ENCODE measurements at places on chromosomes 5 and 9. TPM values are rescaled to one million over a fixed set of nuclear protein-coding genes. Genes with fewer than 3 reads are reported as not detected.

DNA sequence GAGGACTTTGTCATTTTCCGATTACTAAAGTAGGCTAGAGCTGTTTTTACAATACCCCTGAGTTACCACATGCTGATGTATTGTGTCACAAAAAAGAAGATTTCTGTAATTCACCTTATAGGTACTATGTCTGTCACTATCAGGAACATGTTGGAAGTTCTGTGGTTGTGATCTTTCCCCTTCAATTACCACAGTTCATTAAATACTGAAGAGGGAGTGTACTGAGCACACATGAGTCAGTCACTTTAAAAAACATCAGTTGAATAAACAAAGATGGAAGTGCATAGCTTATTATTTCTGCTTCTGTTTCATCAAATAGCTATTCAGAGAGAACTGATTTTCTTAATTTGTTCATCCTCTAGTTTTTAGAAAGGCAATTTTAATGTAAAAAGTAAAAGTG is 31.7 kb downstream of the AP3S1 start:
- peak; percentile 76 for DNase-seq

DNA sequence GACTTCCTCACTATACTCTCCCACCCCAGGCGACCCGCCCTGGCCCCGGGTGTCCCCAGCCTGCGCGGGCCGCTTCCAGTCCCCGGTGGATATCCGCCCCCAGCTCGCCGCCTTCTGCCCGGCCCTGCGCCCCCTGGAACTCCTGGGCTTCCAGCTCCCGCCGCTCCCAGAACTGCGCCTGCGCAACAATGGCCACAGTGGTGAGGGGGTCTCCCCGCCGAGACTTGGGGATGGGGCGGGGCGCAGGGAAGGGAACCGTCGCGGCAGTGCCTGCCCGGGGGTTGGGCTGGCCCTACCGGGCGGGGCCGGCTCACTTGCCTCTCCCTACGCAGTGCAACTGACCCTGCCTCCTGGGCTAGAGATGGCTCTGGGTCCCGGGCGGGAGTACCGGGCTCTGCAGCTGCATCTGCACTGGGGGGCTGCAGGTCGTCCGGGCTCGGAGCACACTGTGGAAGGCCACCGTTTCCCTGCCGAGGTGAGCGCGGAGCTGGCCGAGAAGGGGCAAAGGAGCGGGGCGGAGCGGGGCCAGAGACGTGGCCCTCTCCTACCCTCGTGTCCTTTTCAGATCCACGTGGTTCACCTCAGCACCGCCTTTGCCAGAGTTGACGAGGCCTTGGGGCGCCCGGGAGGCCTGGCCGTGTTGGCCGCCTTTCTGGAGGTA is 2.1 kb downstream of the CA9 start:
- DNase-seq = no peak

Gene UGT3A1
- not detected for total RNA-seq

Gene NME5
- total RNA-seq = under 0.01 TPM

GRCh38 chr9:16152276-16153101 is 599.6 kb downstream of the CCDC171 start:
- no peak for DNase-seq

GRCh38 chr9:74951107-74951720 is 1.5 kb downstream of the C9orf40 start:
- DNase-seq = no peak

GRCh38 chr9:8251566-8251965 is 452.0 kb upstream of the DMAC1 start:
- no peak for DNase-seq

GRCh38 chr5:159906943-159907342 is 9.3 kb upstream of the ADRA1B start:
- DNase-seq = no peak

Gene GABRA6
- total RNA-seq = not detected

Gene PCDHB11
- total RNA-seq = under 0.01 TPM

Measured in IMR-90 (cell line).